ENCODE measurements at places on chromosomes 5 and 9.

GRCh38 chr5:96144289-96144688, 182.6 kb upstream of the ELL2 start:
- DNase-seq = no peak

GRCh38 chr9:26604076-26604662, 288.4 kb downstream of the CAAP1 start:
- DNase-seq = no peak

- DNase-seq = peak; percentile 34
Measured at GRCh38 chr5:138632900-138633489, 57.8 kb upstream of the HSPA9 start.

DNA sequence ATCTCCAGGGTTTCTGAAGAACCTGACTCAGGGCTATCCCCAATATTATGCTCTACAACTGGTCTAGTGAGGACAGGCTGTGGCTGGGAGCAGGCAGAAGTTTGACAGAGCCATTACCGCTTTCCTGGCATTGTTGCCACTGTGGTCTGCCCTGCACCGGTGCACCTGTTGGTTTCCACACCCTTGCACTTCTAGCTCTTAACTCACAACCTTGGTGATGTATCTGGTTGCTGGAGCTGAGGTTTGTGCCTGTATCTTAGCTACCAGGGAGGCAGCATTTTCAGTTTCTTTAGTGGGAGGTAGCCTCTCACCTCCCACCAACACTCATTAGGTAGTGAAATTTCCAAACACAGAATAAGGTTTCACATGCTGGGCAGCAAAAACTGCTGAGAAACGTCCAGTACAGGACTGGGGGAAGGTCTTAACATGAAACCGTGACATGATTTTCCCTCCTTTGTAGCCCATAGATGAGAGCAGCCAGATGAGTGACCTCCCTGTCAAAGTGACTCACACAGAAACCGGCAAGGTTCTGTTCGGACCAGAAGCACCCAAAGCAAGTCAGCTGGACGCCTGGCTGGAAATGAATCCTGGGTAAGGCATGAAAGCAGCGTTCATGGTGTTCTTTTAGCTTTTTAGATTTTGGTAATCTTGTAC, 57.7 kb downstream of the SMARCA2 start:
- no peak for DNase-seq

GRCh38 chr5:1251678-1252580, 26.7 kb downstream of the SLC6A18 start:
- no peak for DNase-seq

GRCh38 chr5:163993126-163993525, 487.7 kb downstream of the MAT2B start:
- no peak for DNase-seq

DNA sequence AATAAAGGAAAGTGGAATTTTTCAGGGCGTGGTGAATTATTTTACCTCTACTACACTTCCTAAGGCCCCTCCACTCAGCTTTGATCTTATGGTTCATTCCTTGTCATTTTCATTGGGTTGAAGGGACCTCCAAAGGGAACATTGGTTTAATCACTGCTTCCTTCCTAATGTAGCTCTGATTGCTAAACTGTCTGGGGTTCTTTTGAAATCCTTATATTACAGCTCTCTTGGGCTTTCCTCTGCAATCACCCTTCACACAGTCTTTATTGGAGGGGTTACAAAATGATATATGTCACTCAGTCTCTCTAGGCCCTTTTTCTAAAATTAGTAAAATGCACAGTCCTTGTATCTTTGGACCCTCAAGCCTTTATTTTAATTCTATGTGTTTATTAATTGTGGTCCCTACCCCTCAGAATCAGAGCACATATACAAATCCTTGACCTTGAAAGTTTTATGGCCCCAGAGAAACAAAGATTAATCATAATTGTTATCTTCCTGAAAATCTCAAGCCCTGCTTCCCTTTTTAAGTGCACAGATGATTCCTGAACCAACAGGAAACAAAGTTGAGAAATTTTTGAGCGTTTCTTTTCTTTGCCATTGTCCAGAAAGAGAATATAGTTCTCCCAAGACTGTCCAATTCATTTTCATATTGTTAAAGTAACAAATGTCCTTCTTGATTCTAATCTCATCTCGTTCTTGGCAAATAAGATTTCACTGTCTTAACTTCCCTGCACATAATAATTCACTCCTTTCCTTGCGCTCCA, 330.0 kb downstream of the ARRDC3 start:
- no peak for DNase-seq

GRCh38 chr5:132420706-132421272, 51.3 kb downstream of the SLC22A5 start:
- no peak for DNase-seq

DNA sequence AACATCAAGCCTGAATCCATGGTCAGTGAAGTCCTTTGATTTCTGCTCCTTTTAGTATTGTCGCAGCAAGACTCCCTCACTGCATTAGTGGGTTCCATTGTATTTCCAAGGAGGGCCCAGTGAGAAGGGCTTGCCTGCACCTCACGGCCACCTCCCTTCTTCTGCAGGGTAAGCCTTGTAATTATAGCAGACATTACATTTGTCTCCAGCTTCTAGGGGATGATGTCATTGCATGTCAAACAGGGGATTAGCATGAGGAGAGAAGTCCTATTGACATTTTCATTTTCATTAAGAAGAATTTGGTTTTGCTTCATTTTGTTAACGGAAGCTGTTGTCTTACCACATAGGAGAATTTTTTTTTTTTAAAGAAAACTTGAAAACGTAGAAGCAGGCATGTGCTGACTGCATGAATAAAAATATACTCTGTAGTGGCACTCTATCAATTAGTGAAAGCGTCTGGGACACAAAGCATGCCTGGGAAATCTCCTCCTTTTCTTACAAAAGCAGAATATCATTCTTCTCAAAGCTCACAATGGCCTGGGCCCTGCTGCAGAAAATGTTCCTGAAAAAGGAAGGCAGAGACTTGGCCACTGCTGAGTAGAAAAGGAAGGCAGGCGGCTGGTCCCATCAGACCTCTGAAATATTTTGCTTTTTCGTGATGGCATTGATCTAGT, 27.1 kb downstream of the MAP1B start:
- no peak for DNase-seq
